ENCODE measurements at places on chromosomes 5 and 9.

GRCh38 chr5:72955768-72956323 is at the start of gene FCHO2:
Gene FCHO2, plus strand, starts transcription at chr5:72956041. Its CDS starts 56 bp downstream, at chr5:72956097.
- peak; percentile 90 for DNase-seq

GRCh38 chr5:105993027-105993426 is 1677.7 kb downstream of the EFNA5 start:
- no peak for DNase-seq

GRCh38 chr9:117487555-117488175 is 72.8 kb upstream of the ASTN2 start:
- DNase-seq, result peak; percentile 87

DNA sequence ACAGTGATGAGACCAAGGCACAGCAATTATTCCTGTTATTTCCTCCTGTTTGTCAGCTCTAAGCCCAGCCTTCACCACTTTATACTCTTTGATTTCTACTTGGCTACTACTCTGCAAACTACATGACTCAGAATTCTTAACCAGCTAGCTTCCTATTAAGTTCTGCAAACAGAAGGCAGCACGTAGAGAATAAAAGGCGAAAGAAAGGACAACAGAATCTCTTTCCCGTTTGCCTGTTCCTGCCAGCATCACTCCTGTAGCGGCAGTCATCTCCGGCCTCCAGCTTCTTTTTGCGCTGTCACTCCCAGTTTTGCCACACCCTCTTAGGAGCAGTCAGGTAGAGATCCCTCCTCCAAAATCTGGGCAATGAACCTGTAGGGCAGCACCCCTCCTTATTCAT is 29.9 kb downstream of the DPYSL3 start:
- no peak for DNase-seq

DNA sequence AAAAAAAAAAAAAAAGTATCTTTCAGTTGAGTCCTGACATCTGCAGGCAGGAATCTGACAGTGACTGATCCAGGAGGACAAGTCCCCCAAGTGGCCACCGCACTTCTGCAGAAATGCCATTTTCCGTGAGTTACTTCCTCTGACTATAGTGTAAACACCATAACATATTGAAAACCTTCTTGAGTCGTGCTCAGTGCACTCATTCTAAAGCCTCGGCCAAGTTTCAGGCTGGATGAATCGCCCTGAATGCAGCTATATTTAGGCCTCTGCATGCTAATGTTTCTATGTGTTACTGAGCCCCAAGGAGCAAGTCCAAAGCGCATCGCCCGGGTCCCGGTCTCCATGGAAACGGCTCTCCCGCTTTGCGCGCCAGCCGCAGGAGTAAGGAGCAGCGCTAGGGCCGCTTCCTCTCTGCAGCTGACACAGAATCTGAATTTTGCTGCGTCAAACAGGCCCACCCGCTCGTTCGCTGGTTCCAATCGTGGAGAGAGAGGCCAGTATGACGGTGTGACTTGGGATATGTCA is 335.4 kb downstream of the MSX2 start:
- DNase-seq, result peak; percentile 38

DNA sequence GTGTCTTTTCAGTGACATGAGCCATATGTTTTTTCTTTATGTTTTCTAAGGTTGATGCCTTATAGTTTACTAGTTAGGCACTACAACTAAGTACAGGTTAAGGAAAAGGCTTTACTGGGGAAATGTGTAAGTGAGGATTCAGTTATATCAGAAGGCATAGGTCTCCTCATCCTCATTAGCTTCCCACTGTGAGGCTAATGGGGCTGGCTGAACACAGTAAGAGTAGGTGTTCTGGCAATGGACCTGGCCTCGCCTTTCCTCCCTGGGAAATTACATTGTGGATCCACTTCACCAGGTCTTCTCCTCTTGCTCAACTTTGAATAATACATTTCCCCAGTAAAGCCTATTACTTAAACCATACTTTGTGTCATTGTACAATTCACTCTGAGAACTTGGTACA is 225.5 kb downstream of the PTPRD start:
- no peak for DNase-seq

Measured in NCI-H1092 (cell line).